ENCODE measurements at places on chromosomes 2 and 18.

DNA sequence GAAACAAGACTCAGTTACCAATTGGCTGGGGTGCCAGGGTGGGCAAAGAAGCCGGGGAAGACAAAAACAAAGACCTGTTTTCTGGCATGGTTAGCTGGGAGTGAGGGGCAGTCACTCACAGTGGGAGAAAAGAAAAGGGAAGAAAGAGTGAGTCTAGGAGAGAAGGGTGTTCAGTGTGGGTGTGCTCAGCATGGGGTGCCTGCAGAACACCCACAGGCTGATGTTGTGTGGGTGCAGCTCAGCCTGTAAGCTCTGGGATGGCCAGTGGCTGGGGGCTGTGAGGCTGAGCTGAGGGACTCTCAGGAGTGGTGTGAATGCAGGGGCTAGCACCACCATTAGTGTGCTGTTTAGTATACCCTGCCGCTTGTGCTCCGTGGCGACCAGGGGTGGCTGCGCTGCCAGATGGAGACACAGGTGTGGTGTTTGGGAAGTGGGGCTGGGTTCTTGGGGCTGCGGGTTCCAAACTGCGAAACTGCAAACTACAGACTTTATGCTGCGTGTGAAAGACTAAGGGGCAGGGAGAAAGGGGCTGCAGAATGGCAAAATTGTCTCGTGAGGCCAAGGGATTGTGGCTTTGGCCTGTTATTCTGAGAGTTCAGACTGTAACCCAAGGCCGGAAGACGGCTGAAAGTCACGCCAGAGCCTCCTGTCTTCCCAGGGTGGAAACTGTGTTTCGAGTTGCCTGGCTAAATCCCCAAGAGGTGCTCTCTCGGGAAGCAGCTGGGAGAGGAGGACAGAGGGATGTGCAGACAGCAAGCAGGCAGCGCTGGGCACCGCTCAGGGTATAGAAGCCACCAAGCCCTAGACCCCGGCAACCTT is 156.3 kb downstream of the TTC32 start:
- no peak for DNase-seq

- DNase-seq = no peak
Measured at GRCh38 chr2:28446531-28446930, 49.3 kb upstream of the PLB1 start.

DNA sequence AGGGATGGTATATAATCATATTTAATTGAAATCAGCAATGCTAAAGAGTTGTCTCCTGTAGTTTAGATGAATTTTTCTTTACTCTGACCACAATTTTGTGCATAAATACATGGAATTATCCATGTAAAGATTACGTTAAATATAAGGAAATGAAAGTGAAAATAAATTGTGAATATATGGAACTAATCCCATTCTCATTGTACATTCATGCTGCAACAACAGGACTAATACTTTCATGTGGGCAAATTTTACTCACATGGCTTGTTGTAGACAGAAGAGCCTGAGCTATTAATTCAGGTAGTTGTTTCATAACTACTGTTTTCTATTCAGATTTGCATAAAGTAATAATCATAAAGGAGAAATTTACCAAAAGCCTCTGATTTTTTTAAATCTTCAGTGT is 357.8 kb downstream of the ARHGAP15 start:
- DNase-seq = no peak

DNA sequence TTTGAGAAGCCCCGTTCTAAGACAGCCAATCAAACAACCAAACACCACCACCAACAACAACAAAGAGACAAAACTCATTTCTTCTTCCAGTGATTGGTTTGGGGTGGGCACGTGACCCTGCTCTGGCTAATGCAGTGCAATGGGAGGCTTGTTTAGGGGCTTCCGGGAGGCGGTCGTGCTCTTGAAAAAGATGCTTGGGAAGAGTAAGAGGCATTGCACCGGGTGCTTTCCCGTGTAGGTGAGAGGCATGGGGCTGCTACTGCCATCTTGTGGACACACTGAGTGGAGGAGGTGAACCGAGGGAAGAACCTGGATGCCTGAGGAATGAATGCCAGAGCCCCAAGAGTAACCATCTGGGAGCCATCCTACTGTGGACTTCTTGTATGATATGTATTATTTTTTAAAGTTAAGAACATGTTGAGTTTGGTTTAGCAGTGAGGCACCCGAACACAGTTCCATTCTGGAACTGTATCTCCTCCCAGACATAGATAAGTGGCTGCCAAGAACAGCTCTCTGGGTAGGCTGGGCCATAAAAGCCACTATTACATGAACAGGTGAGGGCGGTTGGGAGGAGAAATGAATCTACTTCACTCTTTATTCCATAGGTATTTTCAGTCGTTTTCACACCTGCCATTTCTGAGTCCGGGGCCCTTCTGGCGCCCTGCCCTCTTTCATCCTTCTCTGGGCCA is 19.1 kb upstream of the ARHGAP25 start:
- no peak for DNase-seq

GRCh38 chr18:72601481-72601880 is 57.3 kb upstream of the CBLN2 start:
- no peak for DNase-seq

GRCh38 chr2:11492720-11493119 is 26.8 kb upstream of the E2F6 start:
- no peak for DNase-seq

GRCh38 chr18:48539406-48540250 is 797 bp downstream of the CTIF start:
- DNase-seq = no peak

All from forelimb muscle (tissue), 1 donor.